ENCODE measurements at places on chromosomes 5 and 9.

- DNase-seq, result no peak
Measured at GRCh38 chr5:145008876-145009530, 826.1 kb downstream of the PRELID2 start.

- DNase-seq, result no peak
Measured at GRCh38 chr9:90274725-90275124, 367.9 kb downstream of the DIRAS2 start.

GRCh38 chr5:53777864-53778618 lies 217.6 kb downstream of the NDUFS4 start:
- no peak for DNase-seq

DNA sequence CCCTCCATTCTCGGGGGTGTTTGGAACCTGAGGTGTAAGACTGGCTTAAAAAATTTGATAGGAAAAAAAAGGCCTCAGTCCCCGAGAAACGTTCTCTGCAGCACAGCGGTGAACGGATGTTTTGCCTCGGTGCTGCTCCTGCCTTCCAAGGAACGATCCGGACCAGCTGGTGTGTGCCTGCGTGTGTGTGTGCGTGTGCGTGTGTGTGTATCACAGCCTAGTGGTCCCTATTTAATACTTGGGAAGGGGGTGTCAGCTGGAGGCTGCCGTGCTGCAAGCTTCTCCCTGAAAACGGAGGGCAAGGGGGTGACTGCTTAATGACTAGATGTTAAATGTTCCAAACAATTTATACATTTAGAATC lies 76.9 kb downstream of the LHX2 start:
- DNase-seq, result no peak

DNA sequence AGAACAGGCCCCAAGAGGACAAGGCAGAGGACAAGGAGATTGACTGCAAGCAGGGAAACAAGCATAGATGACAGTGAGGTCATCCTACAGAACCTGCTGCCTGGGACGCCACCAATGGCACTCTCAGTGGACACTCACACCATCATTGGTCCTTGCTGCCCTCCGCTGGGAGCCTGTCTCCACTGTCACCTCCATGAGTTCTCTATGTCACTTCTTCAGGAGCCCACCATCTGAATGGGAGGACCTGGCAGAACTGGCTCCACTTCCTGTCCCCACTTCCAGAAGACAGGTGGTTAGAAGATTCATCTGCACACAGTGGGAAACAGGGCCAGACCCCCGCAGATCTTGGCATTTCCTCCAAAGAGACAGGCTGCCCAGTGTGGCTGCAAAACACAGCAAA lies 188.9 kb downstream of the HSD17B3 start:
- DNase-seq, result no peak

DNA sequence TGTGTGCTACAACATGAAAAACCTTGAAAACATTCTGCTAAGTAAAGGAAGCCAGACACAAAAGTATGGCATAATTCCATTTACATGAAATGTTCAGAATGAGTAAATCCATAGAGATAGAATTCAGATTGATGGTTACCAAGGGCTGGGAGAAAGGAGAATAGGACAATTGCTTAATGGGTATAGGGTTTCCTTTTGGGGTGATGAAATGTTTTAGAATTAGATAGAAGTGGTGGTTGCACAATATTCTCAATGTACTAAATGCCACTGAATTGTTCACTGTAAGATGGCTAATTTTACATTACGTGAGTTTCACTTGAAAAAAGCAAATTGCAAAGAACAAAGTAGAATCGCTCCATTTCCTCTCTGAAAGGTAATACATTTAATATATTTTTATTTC lies 43.0 kb upstream of the GAS1 start:
- DNase-seq, result no peak

DNA sequence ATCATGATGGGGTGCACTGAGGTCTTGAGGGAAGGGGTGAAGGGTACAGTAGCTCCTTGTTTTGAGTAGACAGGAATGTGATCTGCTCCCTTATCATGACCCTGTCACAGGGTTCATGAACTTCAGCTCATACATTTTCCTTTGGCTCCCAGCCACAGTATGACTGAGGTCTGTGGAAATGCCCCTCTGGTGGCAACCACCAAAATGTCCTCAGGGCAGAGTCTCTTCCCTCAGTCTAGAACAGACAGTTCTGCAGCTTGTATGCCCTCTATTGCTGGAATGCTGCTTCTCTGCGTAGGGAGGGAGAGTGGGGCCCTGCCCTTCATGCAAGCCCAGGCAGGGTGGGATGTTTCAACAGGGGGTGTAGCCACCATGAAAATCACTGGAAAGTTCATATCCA lies 53.8 kb upstream of the SNCAIP start:
- DNase-seq, result no peak

DNA sequence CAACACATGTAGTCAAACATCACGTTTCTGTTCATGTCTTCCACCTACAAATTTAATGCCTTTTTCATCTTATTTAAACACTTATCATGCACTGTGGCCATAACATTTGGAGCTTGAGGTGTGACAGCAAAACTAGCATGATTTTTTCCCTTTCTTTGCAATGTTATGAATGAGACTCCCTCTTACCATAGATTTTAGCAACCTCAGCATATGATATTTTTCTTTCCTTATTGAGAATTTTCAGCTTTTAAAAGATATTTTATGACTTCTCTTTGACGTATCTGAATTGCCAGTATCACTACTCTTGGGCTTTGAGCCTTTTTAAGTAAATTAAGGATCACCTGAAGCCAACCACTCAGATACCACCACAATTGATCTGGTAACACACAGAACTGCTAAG lies 32.7 kb upstream of the ISOC1 start:
- DNase-seq, result no peak

- DNase-seq, result no peak
Measured at GRCh38 chr9:7560669-7561305, 238.8 kb downstream of the DMAC1 start.

DNA sequence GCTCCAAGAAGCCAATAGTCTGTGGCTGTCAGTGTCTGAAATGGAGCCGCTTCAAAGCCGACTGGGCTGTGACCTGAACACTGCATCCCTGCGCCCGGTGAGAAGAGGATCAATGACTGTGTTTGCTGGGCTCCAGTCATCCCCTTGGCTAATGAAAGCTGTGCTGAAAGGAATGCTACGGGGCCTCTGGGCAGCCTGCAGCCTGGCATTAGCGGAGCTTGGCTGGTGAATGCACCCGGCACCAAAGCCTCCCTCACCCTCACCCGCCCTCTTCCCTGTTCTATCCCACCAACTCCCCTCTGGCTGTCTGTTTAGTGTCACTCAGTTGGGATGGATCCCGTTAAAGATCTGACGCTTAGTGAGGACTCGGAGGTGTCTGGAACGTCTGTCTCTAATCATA lies 355.3 kb downstream of the BNC2 start:
- no peak for DNase-seq

GRCh38 chr9:13896922-13897835 lies 416.8 kb downstream of the NFIB start:
- DNase-seq, result no peak

DNA sequence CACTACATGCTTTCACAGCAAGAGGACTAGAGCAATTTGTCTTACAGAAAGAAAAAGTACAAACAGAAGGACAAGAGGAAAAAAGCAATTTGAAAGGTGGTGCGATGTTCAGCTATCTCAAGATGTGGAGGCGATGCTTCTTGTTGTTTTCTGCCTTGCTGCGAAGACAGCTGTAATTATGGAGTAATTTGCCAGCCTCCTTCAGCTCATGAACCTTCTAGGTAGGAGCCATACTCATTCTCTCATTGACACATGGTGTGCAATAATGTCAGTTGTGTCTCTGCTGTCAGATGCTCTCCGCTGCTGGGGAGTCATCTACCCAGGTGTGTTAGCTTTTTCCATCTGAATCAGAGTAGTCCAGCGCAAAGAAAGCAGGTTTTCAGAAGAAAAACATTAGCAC lies 424.5 kb downstream of the NR2F1-AS1 start:
- no peak for DNase-seq

Data from GM13977 (cell line).